ENCODE measurements at places on chromosomes 16 and 17.
A peak's percentile ranks its signal among the peaks of the same experiment; 100 is the strongest.

- no peak for DNase-seq
Measured at GRCh38 chr16:68116256-68116867, 31.2 kb downstream of the NFATC3 start.

- DNase-seq: no peak
Measured at GRCh38 chr17:34673995-34674890, 94.9 kb downstream of the TMEM132E start.

GRCh38 chr16:62298600-62298999 lies 262.4 kb upstream of the CDH8 start:
- no peak for DNase-seq

GRCh38 chr17:61335845-61336655 lies 63.6 kb upstream of the TBX2 start:
- no peak for DNase-seq

- DNase-seq: peak; percentile 58
Measured at GRCh38 chr16:35744726-35745125, 2285.3 kb downstream of the TP53TG3F start.

- no peak for DNase-seq
Measured at GRCh38 chr16:15466131-15466530, 31.7 kb downstream of the BMERB1 start.

GRCh38 chr17:8884336-8884990 lies 17.0 kb upstream of the PIK3R6 start:
- no peak for DNase-seq

DNA sequence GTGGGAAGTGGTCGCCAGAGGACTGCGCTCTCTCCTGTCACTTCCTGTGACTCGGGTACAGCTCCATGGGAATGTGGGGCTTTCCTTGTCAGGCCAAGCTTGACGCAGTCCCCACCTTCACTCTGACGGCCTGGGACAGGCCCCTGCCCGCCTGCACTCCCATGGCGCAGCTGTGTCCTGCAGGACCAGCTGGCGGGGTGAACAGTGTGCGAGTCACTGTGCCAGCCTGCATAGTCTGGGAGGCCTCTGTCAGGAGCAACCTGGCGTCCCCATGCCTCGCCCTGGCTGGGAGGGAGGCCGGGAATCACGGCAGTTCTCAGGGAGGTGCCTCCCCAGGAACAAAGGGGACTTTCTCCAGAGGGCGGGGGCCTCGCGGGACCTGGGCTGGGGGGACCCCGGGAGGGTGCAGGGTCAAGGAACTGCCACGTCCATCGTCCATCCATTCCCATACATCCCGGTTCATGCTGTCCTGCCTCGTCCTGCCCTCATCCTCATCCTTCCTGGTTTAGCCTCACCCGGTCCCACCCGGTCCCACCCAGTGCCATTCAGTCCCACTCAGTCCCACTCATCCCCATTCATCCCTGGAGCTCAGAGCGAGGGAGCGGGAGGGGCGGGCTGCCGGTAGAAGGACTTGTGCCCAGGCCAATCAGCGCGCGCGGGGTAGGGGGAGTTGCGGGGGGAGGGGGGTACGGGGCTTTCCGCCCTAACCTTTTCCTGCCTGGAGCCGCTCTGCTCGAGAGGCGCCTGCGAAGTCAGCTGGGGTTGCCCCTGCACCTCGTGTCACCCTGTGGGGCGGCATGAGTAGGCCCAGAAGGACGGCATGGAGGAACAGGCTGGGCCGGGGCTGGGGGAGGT lies 13.4 kb downstream of the FLYWCH1 start:
- peak; percentile 28 for DNase-seq

- DNase-seq: no peak
Measured at GRCh38 chr17:50641357-50641756, 6.7 kb downstream of the ABCC3 start.

GRCh38 chr16:12062343-12063003 lies 85.9 kb downstream of the SNX29 start:
- DNase-seq: peak; percentile 85

DNA sequence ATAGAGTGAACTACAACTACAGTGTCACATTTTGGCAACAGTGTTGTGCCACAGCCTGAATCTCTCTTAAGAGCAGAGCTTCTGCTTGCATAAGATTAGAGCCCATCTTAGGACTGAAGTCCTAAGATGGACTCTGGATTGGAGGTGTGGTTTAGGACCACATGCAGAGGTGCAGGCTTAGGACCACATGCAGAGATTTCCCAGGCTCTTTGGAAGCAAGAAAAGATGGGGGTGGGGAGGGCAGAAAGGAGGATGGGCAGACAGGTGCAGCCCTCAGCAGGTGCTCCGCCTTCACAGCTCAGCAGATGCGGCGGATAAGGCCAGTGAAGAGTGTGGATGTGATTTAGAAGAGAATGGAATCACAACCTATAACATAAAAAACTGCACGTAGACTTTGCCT lies 128.7 kb downstream of the TANGO6 start:
- DNase-seq: no peak

DNA sequence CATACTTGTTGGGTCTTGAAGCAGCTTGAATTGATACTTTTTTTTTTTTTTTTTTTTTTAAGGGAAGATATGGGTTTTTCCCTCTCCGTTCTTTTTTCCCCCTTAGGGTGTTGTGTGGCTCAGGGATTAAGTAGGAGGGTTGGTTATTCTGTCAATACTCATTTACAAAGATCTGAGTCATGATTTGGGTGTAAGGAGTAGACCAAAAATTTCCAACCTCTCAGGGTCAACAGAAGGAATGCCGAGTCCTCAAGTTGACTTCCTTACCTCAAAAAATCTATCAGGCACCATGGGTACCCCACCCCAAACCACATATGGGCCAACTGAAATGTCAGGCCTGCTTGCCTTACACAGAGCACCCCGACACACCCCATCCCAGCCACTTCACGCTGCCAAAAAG lies 230.5 kb downstream of the CCDC182 start:
- no peak for DNase-seq

DNA sequence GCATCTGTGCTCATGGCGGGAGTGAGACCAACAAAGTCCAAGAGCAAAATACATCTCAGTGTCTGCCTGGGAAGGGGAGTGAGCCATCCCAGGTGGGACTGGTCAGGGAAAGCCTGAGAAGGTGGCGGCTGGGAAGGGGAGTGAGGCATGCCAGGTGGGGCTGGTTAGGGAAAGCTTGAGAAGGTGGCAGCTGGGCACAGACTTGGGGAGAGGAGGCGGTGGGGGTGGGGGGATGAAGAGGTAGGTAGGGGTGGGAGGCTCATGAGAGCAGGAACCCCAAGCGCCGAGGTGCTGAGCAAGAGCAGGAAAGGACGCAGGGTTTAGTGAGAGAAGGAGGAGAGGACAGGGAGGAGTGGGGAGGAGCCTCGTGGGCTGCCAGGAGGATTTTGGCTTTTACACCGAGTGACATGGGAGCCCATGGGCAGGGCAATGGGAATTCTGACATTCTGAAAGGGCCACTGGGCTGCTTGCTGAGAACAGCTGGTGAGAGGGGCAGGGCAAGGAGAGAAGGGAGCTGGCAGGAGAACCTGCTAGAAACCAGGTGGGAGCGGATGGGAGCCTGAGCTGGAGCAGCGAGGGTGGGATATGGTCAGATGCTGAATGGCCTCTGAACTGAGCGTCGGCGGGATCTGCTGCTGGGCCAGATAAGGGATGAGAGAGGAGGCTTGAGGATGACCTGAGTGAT lies 256.1 kb upstream of the RPL38 start:
- DNase-seq: no peak

GRCh38 chr16:11138769-11139325 lies 117.2 kb downstream of the SOCS1 start:
- DNase-seq: no peak

GRCh38 chr16:9607515-9608230 lies 516.2 kb downstream of the HAPSTR1 start:
- peak; percentile 49 for DNase-seq

DNA sequence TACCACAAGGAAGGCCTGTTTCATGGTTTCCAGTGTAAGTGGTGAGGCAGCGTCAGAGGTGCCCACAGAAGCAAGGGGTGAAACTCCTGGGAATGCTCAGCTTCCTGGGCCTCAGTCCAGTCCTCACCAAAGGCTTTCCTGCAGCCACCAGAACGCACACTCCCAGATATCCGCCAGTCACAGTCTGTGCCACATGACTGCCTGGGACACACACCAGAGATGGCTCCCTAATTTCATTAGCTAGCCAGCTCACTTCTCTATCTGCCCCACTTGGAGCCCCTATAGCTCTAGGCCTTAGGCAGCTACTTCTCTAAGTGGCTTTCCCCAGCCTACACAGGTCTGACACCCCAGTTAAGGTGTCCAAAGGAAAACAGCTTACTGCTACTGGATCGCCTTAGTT lies 77.0 kb downstream of the CYTH1 start:
- no peak for DNase-seq

DNA sequence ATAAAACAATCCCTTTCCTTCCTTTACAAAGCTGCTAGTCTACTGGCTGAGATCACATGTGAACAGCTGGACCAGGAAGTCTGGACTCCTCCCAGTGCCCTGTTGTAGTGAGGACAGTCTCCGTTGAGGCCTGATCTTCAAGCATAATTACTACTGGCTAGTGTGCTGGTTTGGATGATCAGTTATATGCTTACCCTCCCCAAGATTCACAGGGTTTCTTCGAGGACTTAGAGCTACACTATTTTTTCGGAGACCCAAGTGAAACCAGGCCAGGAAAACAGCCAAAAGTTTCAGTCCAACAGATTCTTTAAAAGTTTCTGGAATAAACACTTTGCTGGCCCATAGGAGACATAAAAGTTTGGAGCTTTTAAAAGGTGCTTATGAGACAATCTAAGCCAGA lies 194.9 kb upstream of the CDH11 start:
- no peak for DNase-seq

GRCh38 chr16:2838928-2839327 lies 8.8 kb downstream of the ZG16B start:
- DNase-seq: peak; percentile 74

DNA sequence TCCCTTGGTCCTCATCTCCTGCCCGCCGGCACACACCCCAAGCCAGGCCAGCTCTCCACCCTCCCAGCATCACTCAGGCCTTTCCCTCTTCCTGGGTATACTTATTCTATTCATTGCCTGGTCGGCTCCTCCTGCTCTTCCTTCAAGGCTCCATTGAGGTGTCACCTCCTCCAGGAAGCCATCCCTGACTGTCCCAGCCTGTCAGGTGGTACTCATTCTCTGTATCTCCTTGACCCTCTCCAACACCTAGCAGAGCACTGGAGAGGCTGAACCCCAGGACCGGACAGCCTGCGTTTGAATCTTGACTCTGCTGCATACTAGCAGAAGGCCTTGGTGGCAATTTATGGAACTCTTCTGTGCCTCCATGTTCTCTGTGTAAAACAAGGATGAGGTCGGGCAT lies 428 bp upstream of the TNFRSF13B start:
- no peak for DNase-seq

DNA sequence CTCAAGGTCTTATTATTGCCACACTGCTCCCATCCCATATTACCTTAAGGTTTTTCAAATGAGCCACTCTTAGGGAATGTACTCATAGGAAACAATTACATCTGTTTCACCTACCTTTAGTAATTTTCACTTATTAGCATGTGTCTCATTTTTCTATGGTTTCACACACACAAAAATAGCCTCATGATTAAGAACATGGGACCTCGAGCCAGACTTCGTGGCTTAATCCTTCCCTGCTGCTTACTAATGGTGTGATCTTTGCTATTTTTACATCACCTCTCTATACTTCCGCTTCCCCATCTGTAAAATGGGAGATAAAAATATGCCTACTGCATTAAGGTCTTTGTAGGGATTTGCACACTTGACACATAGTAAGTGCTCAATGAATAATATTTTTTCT lies 38.5 kb downstream of the OTOA start:
- DNase-seq: no peak

DNA sequence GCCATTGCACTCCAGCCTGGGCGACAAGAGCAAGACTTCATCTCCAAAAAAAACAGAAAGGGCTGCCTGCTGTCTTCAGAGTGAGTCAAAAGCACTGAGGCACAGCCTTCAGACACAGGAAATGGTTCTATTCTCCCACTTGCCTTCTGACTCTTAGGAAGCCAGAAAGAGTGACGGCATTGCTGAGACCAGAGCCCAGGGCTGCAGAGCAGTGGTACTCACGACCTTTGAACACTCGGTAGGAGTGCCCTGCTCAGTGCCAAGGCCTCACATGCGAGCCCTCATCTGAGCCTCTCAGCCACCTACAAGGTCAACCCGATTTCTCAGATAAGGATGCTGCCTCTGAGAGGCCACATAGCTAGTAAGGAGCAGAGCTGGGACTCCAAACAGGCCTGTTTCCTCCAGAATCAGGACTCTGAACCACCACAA lies 3.5 kb upstream of the ITGAE start:
- DNase-seq: no peak

GRCh38 chr17:42386777-42387657 lies 1.2 kb downstream of the STAT3 start:
- peak; percentile 25 for DNase-seq

GRCh38 chr17:8693328-8693727 lies 51.3 kb downstream of the CCDC42 start:
- DNase-seq: no peak

GRCh38 chr17:18018411-18018921 lies 20.5 kb downstream of the ATPAF2 start:
- no peak for DNase-seq

- DNase-seq: peak; percentile 56
Measured at GRCh38 chr16:11743308-11744074, 834 bp upstream of the TXNDC11 start.

GRCh38 chr17:27376637-27377547 lies 79.4 kb upstream of the KSR1 start:
- peak; percentile 62 for DNase-seq

DNA sequence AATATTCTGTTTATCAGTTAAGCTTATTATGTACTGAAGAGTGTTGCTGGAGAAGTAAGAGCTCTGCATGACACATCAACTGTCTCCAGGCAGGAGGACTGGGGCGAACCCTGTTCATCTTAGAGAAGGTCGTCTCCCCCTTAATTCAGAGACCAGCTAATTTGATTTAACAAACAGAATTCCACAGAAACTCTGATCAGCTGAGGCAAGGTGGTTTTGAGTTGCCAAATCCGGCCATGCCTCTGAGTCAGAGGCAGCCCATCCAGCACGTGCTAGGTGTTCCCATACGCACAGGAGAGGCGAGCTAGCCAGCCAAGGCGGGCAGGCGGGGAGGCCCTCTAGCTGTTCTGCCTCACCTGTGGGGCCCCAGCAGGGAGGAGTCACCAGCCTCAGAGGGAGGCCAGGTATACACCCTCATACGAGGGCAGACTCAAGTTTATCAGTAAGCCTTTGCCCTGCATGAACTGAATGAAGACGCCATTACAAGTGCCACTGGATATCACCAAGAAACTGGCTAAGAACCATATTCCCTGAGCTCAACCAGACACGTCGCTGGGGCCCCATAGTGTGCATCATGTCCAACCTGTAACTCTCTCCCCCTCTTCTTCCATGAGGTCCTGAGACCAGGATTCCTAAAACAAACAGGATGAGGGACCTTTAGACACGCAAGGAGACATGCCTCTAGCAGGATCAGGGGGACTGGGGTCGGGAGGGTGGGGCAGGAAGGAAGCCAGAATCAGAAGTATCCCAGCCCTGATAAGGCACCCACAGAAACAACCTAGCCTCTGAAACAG lies 25.7 kb downstream of the STAT5A start:
- no peak for DNase-seq

DNA sequence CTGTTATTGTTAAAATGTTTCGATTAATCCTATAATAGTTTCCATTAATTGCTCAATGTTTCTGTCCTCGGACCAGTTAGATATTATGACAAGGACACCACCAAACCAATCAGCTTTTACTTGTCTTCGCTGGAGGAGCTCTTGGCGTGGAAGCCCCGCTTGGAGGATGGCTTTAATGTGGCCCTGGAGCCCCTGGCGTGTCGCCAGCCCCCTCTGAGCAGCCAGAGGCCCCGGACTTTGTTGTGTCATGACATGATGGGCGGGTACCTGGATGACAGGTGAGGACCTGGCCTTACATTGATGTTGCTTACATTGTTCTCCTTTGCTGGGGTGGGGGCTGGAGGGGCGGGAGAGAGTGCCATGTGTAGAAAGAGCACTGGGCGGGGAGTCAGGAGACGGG lies 3.0 kb downstream of the ENGASE start:
- DNase-seq: no peak

- no peak for DNase-seq
Measured at GRCh38 chr17:67202503-67202902, 42.5 kb downstream of the HELZ start.

Data from HT1080 (cell line).